ENCODE measurements at places on chromosomes 11 and 22.
A peak's percentile ranks its signal among the peaks of the same experiment; 100 is the strongest.

DNA sequence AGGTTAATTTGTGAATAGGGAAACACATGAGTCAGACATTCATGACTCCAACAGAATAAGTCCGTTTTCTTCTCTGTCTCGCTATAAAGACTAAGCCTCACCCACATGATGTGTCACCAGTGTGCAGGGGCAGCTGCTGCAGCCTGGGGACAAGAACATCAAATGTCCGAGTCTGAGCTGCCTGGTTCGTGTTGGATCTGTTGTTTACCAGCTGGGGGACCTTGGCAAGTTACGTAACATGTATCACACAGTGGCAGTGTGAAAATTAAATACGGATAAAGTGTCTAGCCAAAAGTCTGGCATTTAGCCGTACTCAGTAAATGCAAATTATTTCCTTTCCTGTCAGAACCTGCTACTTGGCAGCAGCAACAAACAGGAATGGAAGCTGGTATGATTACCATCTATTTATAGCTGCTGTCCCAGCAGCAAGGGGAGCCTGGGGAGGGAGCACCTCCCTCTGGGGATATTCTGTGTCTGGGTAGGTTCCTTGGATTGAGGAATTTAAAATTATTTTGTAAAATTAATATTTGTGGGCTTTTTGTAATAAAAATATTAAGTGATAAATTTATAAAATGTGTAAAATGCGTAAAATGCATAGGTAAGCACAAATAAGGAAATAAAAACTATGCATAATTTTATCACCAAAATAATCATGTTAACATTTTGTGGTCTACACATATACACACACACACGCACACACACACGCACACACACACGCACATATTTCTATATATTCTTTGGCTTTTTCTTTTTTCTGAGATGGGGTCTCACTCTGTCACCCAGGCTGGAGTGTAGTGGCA is 1.3 kb upstream of the CLDN25 start:
- no peak for DNase-seq

DNA sequence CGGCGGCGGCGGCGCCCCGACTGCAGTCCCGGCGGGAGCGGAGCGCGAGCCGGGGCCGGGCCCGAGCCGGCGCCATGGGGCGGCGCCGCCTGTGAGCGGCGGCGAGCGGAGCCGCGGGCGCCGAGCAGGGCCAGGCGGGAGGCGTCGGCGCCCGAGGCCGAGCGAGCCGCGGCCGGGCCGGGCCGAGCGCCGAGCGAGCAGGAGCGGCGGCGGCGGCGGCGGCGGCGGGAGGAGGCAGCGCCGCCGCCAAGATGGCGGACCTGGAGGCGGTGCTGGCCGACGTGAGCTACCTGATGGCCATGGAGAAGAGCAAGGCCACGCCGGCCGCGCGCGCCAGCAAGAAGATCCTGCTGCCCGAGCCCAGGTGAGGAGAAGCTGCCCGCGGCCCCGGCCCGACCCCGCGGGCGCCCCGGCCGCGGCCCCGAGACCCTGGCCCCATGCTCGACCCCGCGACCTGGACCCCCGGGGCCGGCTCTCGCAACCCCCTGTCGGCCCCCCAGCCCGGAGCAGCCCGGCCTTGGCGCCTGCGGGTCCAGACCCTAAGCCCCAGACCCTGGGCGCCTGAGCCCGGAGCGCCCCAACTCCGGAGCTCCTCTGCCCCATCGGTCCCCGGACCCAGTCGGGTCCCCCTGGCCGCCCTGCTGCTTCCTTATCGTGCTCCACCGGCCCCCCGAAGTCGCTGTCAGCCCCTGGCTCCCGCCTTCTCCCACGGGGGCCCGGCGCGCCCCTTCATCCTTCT is at the start of gene GRK2:
TSS of gene GRK2 (plus strand) at position 25 of the 739 bp plus-strand sequence. CDS start at position 252, 227 bp downstream.
- no peak for DNase-seq

- no peak for DNase-seq
These were observed 34.8 kb upstream of the SOX10 start for GRCh38 chr22:38018938-38019827.

DNA sequence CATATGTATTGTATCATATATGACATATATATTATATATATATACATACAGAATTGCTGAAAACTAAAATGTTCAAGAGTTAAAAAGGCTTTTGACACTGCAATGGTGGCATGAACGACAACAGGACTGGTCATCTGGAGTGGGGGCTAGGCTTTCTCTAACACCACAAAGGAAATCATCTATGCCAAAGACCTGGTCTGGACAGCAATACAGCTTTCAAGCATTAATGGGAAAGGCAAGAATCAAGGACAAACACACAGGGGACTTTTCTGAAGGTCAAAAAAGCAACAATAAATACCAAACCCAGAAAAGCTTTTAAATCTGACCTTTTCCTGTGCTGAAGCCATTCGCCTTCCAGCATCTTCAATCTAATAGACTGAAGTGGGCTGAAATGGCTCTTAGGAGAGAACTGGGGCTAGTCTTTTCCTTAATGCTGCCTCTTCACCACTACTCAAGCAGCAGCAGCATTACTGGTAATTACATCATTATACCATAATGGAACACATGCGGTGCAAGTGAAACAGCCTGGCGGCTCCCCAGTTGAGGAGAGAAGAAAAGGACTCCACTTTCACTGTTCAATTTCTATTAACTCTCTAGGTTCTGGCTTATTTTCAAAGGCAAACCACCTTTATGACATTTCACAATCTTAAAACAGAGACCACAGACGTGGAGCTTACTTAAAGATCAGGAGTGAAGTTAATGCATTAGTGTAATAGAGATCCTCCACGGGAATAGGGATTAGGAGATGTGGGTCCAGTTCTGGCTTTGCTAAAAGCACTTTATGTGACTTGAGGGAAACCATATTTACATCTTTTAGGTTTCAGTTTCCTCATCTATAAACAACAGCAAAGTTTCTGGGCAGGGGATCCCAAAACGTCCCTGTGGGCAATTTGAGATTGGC is 63.0 kb downstream of the GAB2 start:
- no peak for DNase-seq

- no peak for DNase-seq
These were observed 18.8 kb downstream of the RASD2 start for GRCh38 chr22:35559354-35560005.

DNA sequence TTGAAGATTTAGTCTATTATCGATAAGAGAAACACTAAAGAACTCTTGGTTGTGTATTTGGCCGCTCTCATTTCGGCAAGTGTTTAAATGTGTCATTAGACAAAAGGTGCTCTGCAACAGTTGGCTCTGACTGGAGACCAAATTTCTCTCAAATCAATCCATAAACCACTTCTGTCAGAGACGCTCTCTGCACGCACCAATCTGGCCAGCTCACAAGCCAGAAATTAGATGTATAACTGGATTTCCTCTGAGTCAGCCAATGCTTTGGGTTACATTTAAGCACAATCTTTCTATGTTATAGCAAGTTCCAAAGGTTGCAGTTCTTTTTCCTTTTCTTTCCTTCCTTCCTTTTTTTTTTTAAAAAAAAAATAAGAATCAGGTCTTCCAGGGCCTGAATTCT is 17.6 kb upstream of the PARVA start:
- no peak for DNase-seq

- peak; percentile 59 for DNase-seq
These were observed 1.6 kb downstream of the TMEM132A start for GRCh38 chr11:60925868-60926267.

DNA sequence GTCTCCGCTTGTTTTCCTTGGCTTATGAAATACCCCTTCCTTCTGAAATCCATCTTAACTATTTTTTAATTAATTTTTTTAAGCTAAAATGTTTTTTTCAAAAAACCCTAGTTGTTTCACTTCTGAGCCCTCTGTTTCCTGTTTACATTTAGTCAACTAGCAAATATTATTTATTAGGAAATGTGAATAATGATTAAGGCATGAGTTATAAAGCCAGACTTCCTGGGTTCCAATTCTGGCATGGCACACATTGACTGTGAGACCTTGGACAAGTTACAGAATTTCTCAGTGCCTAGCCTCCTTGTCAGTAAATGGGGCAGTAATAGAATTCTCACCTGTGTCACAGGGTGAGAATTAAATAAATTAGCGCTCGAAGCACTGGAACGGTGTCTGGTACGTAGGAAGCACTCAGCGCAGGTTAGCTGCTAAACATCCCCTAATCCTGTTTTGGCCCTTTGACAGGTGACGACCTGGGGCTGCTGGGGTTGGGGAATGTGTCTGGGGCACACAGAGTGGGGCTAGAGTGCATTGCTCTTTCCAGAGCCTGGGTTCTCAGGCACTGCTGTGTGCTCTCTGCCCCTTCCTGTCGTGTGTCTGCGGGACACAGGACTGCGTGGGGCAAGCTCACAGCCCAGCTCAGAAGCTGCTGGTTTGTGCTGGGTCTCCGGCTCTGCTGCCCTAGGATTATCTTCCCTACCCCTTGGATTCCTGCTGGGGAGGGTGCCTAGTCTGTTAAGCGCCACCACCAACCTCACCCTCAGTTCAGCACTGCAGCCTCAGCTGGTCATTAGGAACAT is 13.1 kb downstream of the PANX1 start:
- no peak for DNase-seq

DNA sequence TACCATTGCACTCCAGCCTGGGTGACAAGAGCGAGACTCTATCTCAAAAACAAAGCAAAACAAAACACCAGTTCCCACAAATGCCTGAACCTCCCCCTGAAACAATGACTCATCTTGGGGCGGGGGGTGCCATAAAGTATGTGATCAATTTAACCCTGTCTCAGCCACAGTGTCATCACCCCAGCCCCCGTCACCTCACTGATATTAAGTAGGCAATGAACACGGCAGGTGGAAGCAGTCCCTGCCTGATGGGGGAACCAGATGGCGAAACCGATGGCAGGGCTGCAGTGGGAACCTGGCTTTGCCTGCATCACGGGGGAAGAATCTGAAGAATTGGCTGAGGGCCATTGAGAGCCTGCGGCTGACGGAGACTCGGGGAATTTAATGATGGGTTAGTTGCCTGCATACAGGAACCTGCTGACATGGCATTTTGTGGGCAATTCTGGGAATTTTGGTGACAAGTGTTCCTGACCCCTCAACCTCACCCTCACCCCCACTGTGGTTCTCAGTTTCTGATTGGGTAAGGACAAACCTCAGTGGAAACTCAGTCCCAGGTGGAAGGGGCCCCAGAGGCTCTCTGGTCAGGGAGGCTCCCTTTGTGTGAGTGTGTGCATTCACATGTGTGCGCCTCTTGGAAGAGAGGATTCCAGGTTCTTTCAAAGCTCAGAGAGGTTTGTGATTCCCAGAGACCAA is 39.1 kb upstream of the SHISAL1 start:
- peak; percentile 86 for DNase-seq

DNA sequence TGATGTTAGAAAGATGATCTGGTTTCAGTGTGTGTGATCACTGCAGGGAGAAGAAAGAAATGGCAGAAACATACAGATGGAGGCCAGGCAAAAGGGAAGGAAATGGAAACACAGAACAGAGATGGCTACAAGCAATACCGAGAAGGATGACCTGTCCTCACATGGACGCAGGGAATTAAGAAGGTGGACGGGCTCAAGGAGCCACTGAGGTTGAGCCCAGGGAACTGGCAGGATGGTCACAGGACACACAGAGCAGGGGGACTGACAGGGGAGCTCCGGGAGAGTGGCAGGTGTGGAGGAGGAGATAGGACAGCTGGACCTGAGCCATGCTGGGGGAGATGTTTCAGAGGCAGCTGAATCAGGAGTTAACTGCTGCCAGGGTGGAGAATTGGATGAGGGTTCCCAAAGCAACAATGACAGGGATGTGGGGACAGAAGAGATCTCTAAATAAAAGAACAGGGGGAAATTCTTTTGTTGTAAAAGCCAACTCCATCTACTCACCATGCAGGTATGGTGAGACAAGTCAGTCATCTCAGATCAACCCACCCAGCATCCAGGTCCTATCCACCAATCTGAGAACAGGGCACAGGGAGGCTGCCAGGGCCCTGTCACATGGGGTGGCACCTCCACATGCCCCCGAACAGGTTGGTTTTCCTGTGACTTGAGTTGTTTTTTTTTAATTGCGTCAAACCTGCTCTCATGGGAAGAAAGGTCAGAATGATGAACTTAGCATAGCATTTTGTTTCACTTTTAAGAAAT is 26.3 kb downstream of the KLHL22 start:
- no peak for DNase-seq

- DNase-seq: no peak
These were observed 666 bp downstream of the NELL1 start for GRCh38 chr11:20669820-20670684.

- DNase-seq: no peak
These were observed 126.5 kb downstream of the CHST1 start for GRCh38 chr11:45538939-45539338.

GRCh38 chr11:75539459-75540334 is 14.0 kb upstream of the GDPD5 start:
- no peak for DNase-seq

GRCh38 chr11:18526130-18526520 is 617 bp downstream of the TSG101 start:
- DNase-seq: no peak

- no peak for DNase-seq
These were observed 247.1 kb downstream of the MIAT start for GRCh38 chr22:26904483-26904882.

- DNase-seq: no peak
These were observed 21.5 kb downstream of the OTUB1 start for GRCh38 chr11:64007629-64008282.

DNA sequence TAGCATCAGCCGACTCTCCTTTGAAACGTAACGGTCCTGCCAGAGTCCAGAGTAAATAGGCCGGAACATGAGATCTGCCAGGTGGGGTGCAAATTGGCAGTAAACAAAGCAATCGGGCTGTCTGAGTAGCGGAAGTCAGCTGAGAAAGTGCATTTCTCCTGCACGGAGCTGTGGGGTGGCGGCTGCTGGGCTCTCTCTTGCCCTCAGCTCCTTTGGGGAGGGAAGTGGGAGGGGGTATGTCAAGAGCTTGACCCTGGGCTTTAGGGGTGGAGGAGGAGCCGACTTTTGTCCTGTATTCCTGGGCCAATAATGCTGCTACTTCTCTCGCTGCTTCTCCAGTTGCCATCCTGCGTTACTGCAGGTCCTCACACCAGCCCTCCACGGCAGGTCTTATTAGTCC is 11.6 kb downstream of the GRIK4 start:
- no peak for DNase-seq

DNA sequence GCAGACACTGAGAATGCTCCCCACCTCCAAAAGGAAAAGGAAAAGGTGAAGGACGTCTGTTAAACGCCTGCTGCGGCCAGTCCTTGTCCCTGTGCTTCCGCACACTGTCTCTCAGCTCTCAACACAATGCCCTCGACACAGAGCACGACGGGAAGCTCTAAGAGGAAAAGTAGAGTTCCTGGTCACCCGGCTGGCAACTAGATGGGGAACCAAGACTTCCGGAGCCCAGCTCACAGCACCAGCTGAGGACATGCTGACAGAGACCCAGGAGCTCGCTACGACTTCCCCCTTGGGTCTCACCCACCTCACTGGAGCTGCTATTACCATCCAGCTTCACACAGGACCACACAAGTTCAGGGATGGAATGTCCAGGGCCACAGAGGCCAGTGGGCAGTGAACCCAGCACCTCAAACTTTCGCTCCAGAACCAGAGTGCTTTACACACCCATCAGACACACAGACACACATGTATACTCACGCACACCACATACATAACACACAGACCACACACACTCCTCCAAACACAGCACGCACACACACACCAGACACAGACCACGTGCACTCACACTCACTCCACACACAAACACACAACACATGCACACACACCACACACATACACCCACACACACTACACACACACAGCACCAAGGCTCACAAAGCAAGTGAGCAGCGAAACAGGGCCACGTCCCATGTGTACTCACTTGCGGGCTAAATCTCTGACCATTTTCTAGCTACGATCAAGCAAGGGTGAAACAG is 9.6 kb downstream of the SULT4A1 start:
- no peak for DNase-seq

GRCh38 chr11:30868626-30869081 is 282.5 kb upstream of the MPPED2 start:
- no peak for DNase-seq
